ENCODE measurements at places on chromosomes 1 and 21. TPM values are rescaled to one million over a fixed set of nuclear protein-coding genes. Genes with fewer than 3 reads are reported as not detected.

DNA sequence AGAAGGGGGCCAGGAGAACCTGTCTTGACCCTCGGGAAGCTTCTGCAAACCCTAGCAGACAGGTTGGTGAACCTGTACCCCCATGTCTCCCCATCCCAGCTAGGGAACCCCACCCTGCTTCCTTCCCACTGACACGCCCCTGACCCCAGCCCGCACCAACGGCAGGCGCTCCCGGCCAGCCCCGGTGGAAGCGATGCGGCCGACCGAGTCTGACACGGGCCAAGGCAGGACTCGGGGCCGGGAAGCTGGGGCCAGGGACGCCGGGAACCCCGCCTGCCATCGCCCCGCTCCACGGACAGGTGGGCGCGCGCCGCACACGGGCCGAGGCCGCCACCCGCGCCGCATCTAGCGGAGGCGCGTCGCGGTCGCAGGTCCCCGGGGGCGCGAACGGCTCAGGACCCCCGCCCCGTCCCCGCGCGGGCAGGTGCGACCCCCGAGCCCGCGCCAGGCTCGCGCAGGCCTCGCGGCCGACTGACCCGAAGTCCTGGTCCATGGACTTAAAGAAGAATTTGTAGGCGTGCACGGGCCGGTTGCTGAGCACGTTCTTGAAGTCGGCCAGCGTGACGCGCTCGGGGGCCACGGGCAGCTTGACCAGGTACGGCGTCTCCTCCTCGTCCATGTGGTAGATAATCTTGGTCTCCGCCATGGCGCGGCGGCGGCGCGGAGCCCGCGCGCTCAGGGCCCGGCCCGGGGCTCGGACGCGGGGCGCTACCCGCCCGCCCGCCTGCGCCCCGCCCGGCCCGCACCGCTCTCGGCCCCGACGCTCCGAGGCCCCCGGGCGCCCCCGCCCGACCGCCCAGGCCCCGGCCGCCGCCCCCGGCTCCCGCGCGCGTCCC is 580 bp downstream of the DVL1 start:
- no peak for DNase-seq

Gene THEM5
- not detected for total RNA-seq

- no peak for DNase-seq
Measured at GRCh38 chr1:54882519-54882918, 4.5 kb downstream of the DHCR24 start.

DNA sequence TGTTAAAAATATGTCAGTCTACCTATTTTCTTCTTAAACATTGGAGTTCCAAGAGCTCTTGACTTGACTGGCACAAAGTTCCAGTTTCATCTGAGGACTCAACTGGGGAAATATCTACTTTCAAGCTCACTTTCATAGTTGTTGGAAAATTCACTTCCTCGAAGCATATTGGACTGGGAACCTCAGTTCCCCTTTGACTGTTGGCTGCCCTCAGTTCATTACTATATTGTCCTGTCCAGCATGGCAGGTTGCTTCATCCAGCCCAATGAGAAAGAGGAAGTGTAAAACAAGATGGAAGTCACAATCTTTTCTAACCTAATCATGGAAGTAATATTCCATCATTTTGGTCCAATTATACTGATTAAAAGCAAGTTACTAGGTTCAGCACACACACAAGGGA is 54.3 kb downstream of the ZNF697 start:
- no peak for DNase-seq

DNA sequence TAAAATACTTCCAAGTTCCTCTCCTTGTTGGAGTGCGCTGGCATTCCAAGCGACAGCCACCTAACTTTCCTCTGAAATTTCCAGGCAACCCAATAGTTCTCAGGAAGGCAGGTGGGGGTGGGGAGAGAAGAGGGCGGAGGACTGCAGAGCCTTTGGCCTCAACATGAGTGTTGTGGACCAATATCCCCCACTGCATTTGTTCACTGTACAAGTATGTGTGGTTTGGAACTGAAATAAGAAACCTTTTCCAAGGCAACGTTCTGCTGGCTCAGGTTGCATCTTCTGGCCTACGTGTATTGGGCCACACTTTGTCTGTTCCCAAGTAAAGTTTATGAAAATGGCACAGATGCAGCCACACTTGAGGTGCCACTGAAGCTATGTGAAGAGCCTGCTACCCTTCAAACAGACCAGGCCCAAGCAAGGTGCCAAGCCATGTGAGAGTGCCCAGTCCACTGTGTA is 153.4 kb downstream of the DHRS3 start:
- no peak for DNase-seq

Data from urinary bladder (tissue), 4 donors.